ENCODE measurements at places on chromosomes 11 and 22.

GRCh38 chr22:48153726-48154125, 1391.3 kb downstream of the TBC1D22A start:
- DNase-seq, result no peak

GRCh38 chr22:24046024-24046423, 34.9 kb downstream of the CABIN1 start:
- DNase-seq, result no peak

GRCh38 chr11:102012946-102013345, 34.3 kb upstream of the CFAP300 start:
- no peak for DNase-seq

GRCh38 chr11:130034236-130034635, 31.6 kb upstream of the PRDM10 start:
- no peak for DNase-seq

DNA sequence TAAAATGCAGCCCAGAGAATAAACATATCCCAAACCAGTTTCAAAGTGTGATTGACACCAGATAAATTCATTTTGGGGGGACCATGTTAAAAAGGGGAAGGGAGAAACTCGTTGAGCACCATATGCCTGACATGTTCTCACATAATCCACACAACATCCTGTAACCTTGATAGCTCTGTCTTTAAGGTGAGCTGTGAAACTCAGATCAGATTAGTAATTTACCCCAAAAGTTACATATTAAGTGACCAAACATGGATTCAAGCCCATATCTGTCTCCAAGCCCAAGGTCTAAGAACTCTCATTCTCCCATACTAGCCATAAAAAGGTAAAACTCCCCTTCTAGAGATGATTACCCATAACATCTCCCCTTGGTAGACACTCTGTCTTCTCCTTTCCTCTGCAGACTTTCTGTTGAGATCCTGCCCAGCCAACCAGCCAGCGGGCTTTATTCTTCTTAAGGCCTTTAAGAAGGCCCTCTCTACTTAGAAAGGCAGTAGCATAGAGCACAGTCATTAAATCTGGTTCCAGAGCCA, 150.7 kb downstream of the CCDC34 start:
- no peak for DNase-seq

DNA sequence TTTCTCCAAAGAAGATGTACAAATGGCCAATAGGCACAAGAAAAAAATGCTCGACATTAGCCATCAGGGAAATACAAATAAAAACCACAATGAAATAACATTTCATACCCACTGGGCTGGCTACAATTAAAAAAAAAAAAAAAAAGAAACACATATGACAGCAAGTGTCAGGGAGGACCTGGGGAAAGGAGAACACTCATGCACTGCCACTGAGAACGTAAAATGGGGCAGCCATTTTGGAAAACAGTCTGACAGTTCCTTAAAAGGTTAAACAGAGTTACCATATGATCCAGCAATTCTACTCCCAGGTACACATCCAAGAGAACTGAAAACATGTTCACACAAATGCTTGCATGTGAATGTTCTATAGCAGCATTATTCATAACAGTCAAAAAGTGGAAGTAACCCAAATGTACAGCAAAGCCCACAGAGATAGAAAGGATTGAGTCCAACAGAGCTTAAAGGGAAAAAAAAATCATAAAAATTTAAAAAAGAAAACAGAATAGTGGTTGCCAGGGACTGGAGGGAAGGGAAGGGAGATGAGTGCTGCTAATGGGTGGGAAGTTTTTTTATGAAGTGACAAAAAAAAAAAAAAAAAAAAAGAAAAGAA, 48.4 kb upstream of the CYP2D6 start:
- DNase-seq, result no peak
